ENCODE measurements at places on chromosomes 5 and 9. TPM values are rescaled to one million over a fixed set of nuclear protein-coding genes. Genes with fewer than 3 reads are reported as not detected.

The GPSM1 gene
- total RNA-seq, result 13.8 TPM

The SLC36A3 gene
- total RNA-seq, result not detected

The SPAAR gene
- 0.07 TPM for total RNA-seq

The PLAC8L1 gene
- not detected for total RNA-seq

The NEUROG1 gene
- not detected for total RNA-seq

The PCDHB2 gene
- total RNA-seq, result 0.34 TPM

The GGTA1 gene
- total RNA-seq, result under 0.01 TPM

The KCNMB1 gene
- not detected for total RNA-seq

The OSMR gene
- 161 TPM for total RNA-seq

The RLN2 gene
- 0.34 TPM for total RNA-seq

The GNE gene
- 15.2 TPM for total RNA-seq

The IL17B gene
- total RNA-seq, result not detected
